Stimulated activated CD8-positive, alpha-beta memory T cell treated with anti-CD3 and anti-CD28 coated beads, Interleukin-7, amount 100 ng/mL, for 1 hour (primary cell): ENCODE measurements at places on chromosomes 1 and 21.

DNA sequence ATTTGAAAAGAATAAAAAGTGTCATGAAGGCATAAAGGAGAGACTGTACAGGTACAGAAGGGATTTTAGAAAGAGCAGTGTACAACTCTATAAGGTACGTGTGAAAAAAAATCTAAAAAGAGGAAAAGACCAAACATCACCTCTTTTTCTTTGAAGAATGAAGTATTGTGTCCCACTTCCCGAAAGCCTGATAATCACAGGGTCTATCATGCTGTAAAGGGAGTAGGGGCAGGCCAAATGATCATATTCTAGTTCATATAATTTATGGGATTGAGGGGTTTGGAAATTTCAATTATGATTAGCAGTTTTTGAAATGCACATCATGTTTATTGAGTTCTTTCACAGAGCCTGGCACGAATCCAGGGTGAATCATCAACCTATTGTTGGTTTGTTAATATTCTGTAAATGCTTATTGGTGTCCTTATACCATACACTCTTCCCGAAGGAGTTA lies 910 bp upstream of the RERE start:
- no peak for DNase-seq

- DNase-seq = no peak
Observed at GRCh38 chr1:192610112-192610889, 25.6 kb upstream of the RGS13 start.

GRCh38 chr21:32004291-32004690 lies 131.5 kb downstream of the HUNK start:
- DNase-seq = no peak

GRCh38 chr1:223084464-223084866 lies 58.6 kb downstream of the TLR5 start:
- DNase-seq = no peak

DNA sequence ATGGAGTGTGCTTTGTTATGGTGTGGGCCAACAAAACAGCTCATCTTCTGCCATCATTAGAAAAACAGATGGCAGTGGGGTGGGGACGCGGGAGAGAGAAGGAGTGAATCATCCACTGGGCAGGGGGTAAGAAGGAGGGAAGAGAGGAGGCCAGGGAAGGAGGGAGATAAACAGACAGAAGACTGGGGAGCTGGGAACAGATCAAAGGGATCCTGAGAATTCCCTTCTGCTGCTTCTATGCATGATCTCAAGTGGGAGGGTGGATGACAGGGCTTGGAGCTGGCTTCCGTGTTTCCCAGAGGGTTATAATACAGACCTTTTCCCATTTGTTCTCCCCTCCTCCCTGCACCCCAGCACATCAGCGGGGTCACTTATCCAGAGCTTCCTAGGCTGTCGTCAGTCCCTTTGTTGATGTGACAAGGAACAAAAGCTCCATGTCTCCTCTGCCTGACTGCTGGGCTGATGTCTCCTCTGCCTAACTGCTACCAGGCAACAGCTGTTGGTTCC lies 338.6 kb downstream of the PAPPA2 start:
- DNase-seq = no peak

GRCh38 chr1:92505015-92505692 lies 18.4 kb upstream of the GFI1 start:
- DNase-seq = no peak

DNA sequence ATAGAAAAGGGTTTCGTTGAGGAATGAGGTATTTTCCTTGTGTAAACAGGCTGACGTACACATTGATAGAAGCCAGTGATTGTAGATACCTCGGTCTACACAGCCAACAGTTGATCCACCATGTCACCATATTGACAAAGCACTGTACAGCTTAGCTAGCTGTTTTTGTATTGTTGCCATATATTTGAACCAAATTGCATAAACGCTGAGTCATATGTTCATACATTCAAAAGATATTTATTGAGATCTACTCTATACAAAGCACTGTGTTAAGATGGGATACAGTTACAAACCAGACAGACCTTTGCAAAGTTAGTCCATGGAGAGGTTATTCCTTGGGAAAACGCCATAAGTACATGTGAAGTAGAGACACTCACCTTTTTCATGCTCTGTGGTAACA lies 132.4 kb upstream of the ATP1B1 start:
- DNase-seq = no peak
